ENCODE measurements at places on chromosomes 3 and 15. TPM values are rescaled to one million over a fixed set of nuclear protein-coding genes. Genes with fewer than 3 reads are reported as not detected.

FURIN gene
- polyA plus RNA-seq: 50.6 TPM

SEC11A gene
- 264 TPM for polyA plus RNA-seq

ADCY5 gene
- polyA plus RNA-seq: 13.4 TPM

ZNF660 gene
- 10.0 TPM for polyA plus RNA-seq

TBC1D23 gene
- 36.1 TPM for polyA plus RNA-seq

KIAA1143 gene
- 49.1 TPM for polyA plus RNA-seq

RTP1 gene
- polyA plus RNA-seq: not detected

ANKRD34C gene
- polyA plus RNA-seq: 0.06 TPM

DOCK3 gene
- 2.1 TPM for polyA plus RNA-seq

AGTR1 gene
- polyA plus RNA-seq: 17.7 TPM

CA12 gene
- polyA plus RNA-seq: 128 TPM

RCCD1 gene
- 19.7 TPM for polyA plus RNA-seq

KLHL40 gene
- not detected for polyA plus RNA-seq

CASR gene
- 28.2 TPM for polyA plus RNA-seq

KBTBD13 gene
- polyA plus RNA-seq: not detected

RBMS3 gene
- 10.2 TPM for polyA plus RNA-seq

AADAC gene
- polyA plus RNA-seq: 0.19 TPM

SMARCC1 gene
- polyA plus RNA-seq: 123 TPM

ZNF662 gene
- 21.0 TPM for polyA plus RNA-seq

TPRG1 gene
- 0.65 TPM for polyA plus RNA-seq

CDHR4 gene
- polyA plus RNA-seq: not detected

GHSR gene
- polyA plus RNA-seq: not detected

FOXB1 gene
- 0.08 TPM for polyA plus RNA-seq

LMCD1 gene
- polyA plus RNA-seq: 36.1 TPM

PLA1A gene
- polyA plus RNA-seq: 8.0 TPM

RARB gene
- 44.1 TPM for polyA plus RNA-seq

SH3GL3 gene
- polyA plus RNA-seq: 10.3 TPM

SERPINI2 gene
- 2.9 TPM for polyA plus RNA-seq
